NCI-H748 treated with DMSO at 0.1 percent for 48 hours (cell line): ENCODE measurements at places on chromosomes 3 and 15.

GRCh38 chr15:69305933-69306568 lies 7.3 kb downstream of the PAQR5 start:
- DNase-seq, result no peak

DNA sequence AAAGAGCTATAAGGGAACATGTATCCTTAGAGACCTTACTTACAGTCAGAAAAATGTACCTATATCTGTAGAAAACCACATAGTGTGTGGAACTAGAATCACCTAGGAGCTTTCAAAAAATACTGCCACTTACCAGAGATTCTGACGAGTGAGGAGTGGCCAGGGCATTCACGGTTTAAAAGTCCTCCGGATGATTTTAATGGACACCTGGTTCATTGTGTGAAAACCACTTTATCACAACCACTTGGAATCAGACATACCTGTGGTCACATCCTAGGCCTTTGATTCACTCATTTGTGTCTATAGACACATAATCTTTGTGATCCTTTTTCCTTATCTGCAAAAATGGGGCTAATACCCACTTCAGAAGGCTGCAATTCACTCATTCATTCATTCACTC lies 159.8 kb downstream of the MBNL1 start:
- no peak for DNase-seq

DNA sequence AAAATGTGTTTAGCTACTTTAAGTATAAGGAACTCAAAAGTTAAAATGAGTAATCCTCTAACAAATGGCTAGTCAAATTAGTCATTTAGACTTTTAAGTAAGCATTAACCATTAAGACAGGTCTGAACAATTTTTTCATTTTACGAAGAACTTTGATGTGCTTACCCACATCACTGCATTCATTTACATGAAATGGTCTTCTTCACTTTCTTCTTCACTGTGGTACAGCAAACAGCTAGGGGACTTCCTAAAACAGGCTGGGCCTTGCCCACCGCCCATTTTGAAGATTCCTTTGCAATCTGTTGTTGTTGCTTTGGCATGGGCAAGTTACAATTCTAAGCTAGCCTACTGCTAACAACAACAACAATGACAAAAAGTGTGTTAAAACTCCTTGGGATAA lies 67.4 kb downstream of the CBLB start:
- DNase-seq, result no peak

DNA sequence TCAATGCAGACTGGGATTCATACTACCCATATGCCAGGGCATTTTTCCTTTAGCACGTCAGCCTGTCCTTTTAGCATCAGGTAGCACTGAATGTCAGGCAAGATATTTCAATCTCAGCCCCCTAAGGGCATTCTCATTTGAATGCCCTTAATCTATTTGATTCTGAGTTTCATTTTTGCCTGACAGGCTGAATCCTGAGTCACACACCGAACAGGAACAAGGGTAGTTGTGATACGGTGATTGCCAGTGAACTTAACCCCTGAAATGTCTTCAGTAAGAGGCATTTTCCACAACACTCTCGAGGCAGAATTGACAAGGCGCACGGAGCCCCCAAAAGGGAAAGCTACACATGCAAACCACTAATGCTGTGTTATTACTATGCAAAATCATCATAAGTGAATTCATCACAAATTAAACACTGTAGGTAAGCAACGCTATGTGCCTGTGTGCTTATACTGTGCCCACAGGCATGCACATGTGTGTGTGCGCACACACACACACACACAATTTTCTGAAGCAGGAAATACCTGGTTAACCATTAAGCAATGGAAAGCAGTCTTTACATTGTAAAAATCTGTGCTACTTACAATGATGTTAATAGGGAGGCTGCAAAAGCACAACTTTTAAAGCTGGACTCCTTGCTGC lies 130.4 kb downstream of the ZNF385D start:
- no peak for DNase-seq

GRCh38 chr3:152737021-152737908 lies 97.7 kb upstream of the P2RY1 start:
- DNase-seq, result no peak

GRCh38 chr3:30503446-30503845 lies 103.0 kb upstream of the TGFBR2 start:
- DNase-seq, result no peak

GRCh38 chr3:174776636-174777035 lies 82.5 kb upstream of the NAALADL2 start:
- no peak for DNase-seq

DNA sequence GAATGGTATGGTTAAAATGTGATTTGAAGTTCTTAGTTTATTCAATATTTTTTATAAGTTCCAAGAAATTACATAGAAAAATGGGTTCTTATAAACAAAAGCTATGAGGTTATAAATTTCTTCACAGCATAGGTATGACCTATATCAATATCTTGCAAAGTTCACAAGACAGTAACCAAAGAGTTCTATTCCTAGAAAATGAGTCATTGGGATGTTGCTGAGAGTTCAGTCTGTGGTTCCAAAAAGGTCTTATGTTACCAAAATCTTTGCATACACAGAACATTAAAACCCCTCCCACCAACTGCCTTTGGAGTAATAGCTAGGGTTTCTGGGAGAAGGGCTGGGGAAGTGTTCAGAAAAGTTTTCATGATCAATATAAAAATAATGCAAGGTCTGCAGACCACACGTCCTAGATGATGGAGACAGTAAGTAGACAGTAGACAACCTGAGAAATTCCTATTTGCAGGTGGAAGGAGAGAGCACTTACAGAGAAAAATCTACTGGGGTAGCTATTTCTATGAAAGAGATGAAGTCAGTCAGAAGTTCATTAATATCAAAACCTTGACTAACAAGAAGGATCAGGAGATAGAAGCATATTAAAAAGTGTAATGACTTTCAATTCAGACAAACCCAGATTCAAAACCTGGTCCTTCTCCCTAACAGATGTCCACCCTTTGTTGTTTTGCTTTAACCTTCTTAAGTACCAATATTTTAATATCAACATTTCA lies 279.3 kb downstream of the KCNH8 start:
- DNase-seq, result no peak

DNA sequence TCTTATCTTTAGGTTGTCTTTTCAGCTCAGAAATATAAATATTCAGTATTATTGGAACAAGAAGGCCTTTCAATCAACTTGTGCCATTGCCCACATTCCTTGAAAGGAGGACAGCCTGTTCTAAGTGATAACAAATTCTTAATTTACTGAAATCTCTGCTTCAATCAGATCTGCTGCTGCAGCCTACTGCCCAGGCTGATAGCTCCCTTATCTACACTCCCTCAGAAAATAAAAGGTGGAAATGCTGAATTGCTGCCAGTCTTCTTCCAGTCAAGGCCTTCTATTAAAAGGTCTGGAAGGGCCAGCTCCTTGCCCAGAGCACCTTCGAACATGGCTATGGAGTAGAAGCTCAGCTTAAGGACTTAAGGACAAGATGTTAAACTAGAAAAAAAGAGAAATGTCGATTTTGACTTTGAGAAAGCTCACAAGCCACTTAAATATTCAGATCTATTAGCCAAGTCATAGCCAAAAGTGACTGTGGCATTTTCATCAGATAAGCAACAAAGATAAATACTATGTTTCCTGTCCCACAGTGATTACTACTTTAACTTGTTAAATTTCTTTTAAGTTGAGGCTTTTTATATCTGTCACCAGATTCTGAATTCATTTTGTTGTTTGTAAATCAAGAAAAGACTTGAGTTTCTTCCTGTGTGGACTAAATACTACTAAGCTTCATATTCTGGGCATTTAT lies 480.5 kb upstream of the CBLB start:
- DNase-seq, result no peak

DNA sequence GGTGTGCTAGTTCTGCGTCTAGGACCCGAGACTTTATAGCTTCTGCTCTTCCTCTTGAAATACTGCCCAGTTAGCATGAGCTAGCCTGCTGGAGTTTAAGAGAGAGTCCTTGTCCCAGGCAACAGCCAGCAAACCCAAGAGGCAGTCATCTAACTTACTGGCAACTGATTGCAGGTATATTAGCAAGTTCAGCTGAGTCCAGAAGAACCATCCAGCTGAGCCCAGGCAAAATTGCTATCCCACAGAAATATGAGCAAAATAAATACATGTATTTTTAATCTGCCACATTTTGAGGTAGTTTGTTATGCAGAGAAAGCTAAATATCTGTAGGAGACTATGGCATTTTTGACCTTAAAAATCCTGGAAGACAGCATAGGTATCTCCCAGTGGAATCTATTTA lies 174.4 kb upstream of the CMC1 start:
- no peak for DNase-seq

GRCh38 chr3:106829206-106829605 lies 548.0 kb upstream of the CCDC54 start:
- DNase-seq, result no peak

DNA sequence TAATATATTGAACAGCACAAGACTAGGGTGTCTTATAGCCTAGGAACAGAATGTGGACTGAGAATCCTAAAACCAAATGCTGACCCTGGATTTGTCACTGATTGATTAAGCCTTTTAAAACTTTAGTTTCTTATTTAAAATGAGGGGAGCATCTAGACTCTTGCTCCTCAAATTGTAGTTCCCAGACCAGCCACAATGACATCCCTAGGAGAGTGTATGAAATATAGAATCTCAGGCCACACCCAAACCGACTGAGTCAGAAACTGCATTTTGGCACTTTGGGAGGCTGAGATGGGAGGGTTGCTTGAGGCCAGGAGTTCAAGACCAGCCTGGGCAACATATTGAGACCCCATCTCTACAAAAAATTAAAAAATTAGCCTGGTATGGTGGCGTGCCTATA lies 287.8 kb upstream of the UMPS start:
- no peak for DNase-seq

DNA sequence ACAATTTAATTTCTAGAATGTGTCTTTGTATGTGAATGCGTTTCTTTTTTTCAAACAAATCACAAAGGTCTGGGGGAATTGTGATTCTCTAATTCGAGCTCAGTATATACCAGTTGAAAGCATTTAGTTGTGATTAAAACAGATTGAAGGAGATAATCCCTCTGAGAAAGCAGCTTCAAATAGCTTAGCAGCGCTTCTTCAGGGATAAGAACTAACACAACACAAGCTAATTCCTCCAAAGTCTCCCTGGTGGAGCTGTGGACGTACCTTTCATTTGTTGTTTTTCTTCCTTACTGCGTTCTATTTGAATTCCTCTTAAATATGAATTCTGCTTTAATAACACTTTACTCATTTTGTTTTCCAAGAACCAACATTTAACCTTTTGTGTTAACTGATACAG lies 286.7 kb downstream of the ROBO2 start:
- no peak for DNase-seq

- no peak for DNase-seq
Measured at GRCh38 chr3:139517321-139518065, 22.0 kb downstream of the RBP1 start.

GRCh38 chr3:139259398-139259797 lies 84.4 kb upstream of the MRPS22 start:
- DNase-seq, result no peak

DNA sequence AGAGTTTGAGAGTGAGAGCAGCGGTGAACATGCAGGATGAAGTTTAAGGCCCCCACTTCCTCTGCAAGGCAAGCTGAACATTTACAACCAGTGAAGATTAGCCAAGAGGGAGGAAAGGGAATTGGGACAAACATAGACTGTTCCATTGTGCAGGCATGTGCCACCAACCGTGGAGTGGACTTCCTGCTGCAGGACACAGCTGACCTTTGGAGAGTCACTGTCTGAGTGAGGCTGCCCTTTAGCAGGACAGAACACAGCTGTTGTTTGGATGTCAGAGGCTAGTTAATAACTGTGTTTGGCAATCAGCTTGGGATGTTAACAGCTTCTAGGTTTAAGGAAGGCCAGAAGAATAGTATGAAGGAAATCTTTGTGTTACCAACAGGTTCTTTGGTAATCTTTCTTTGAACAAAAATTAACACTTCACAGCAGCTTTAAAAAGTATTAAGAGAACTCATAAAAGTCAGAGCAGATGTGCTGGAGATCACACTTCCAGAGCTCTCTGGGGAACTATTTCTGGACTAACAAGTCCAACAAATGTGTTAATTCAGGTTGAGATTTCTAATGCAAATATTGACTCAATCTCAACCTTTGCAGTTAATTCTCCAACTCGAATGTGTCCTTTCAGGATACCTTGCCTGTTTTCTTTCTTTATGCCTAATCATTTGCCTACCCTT lies 31.4 kb downstream of the CTDSPL start:
- no peak for DNase-seq

DNA sequence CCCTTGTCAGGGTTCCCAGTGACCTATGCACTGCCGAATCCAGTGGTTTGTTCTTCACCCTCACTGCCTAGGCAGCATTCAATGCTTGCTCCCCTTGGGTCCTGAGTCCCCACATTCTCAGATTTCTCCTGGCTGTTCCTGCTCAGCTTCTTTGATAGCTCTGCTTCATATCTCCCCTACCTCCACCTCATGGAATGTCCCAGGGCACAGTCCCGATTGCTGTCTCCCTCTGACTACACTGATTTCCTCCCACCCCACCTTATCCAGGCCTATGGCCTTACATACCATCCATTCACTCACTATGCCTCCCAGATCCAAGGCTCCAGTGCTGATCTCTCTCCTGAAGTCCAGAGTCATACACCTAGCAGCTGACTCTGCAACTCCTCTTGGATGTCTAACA lies 1.5 kb upstream of the CDHR4 start:
- no peak for DNase-seq

DNA sequence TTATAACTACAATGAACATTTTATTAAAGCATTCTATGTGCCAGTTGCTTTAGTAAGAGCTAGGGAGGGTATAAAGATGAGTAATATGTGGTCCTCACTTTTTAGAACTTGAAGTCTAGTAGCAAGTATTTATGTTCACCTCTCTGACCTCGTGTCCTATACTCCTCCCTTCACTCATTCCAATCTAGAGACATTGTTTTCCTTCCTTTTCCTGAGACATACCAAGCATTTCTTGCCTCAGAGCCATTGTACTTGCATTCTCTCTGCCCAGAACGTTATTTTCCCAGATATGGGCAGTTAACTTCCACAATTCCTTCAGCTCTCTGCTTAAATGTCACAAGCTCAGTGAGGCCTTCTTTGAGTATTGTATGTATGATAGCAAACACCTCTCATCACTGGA lies 408.6 kb downstream of the PDCD6IP start:
- no peak for DNase-seq

DNA sequence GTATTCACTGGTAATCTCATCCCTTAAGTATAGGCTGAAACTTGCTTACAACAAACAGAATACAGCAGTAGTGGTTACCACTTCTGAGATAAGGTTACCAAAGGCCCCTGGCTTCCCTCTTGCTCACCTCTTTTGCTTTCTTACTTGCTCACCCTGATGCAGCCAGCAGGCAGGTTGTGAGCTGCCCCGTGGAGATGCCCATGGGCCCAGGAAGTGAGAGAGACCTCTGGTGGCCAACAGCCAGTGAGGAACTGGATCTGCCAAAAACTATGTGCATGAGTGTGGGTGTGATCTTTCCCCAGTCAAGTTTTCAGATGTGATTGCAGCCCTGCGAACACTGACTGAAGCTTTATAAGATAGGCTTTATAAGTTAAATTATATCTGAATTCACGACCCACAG lies 48.7 kb downstream of the NMNAT3 start:
- DNase-seq, result no peak

GRCh38 chr15:75204340-75205063 lies 2.8 kb downstream of the C15orf39 start:
- peak; percentile 60 for DNase-seq
